Suppressor macrophage (primary cell): ENCODE measurements at places on chromosomes 1 and 21.
A peak's percentile ranks its signal among the peaks of the same experiment; 100 is the strongest.

GRCh38 chr1:56502700-56503245 is 76.6 kb downstream of the PLPP3 start:
- peak; percentile 85 for DNase-seq

GRCh38 chr1:14247666-14248065 is 350.8 kb upstream of the KAZN start:
- no peak for DNase-seq

DNA sequence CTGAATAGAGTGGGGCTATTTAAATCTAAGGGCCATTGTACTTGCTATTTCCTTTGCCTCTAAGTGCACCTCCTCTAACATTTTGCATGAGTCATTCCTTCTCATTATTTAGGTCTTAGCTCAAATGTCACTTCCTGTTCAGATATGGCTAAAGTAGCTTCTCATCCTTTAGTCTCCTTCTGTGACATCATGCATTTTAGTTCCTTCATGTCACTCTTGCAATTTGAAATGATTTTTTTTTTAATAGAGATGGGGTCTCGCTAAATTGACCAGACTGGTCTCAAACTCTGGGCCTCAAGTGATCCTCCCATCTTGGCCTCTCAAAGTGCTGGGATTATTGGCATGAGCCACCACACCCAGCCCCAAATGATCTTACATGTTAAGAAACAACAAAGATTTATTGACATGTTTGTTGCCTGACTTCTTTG is 6.6 kb downstream of the TBX19 start:
- no peak for DNase-seq

GRCh38 chr1:205739348-205740160 is 10.4 kb downstream of the NUCKS1 start:
- no peak for DNase-seq

GRCh38 chr1:152013664-152014237 is 20.1 kb upstream of the S100A10 start:
- DNase-seq, result peak; percentile 75
